Caudate nucleus (tissue), 63 donors: ENCODE measurements at places on chromosomes 6 and 20.

- no peak for DNase-seq
Observed at GRCh38 chr6:121764493-121764892, 329.0 kb downstream of the GJA1 start.

- no peak for DNase-seq
Observed at GRCh38 chr6:118705544-118706491, 54.4 kb upstream of the CEP85L start.

- no peak for DNase-seq
Observed at GRCh38 chr6:27605401-27606342, 132.8 kb upstream of the ZNF184 start.

- DNase-seq: no peak
Observed at GRCh38 chr6:34928220-34928619, 39.2 kb downstream of the ANKS1A start.

DNA sequence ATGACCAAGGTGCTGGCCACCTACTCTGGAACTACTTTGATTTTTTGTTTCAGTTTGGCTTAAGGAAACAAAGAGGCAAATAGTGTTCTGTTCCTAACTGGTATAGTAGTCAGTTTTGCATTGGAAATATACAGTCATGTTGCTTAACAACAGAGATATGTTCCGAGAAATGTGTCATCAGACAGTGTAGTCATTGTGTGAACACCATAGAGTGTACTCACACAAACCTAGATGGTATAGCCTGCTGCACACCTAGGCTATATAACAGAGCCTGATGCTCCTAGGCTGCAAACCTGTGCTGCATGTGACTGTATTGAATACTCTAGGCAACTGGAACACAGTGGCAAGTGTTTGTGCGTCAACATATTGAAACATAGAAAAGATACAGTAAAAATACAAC, 80.4 kb downstream of the ARID1B start:
- DNase-seq: no peak

DNA sequence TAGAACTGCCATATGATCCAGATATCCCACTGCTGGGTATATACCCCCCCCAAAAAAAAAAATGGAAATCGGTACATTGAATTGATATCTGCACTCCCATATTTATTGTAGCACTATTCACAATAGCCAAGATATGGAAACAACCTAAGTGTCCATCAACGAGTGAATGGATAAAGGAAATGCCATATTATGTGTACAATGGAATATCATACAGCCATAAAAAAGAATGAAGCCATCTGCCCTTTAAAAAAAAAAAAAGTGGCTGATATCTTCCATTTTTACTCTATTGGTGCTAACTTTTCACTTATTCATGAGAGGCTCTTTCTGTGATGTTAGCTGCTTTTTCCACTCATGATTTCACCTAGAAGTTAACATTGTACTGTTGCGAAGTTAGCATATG, 156.5 kb downstream of the REV3L start:
- DNase-seq: no peak

- DNase-seq: no peak
Observed at GRCh38 chr6:36755435-36756348, 58.1 kb downstream of the RAB44 start.

GRCh38 chr6:143634486-143634885, 43.3 kb upstream of the PHACTR2 start:
- no peak for DNase-seq

DNA sequence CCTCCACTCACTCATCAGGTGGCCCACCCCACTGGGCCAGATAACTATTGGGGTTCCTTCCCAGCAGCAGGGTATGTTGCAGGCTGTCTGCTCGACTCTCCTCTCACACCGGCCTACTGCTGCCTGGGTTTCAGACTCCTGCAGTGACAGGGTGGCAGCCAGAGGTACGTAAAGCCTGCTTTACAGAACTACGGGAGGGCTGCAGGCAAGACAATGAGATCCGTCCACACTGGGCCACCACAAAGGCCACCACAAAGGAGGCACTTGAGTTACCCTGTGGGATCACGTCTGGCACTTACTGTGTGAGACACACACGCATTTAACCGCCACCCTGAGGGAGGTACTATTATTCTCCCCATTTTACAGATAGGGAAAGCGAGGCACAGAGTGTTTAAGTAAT, 78.5 kb downstream of the NFATC2 start:
- no peak for DNase-seq
